ENCODE measurements at places on chromosomes 11 and 22.

- peak; percentile 88 for DNase-seq
Observed at GRCh38 chr22:37681556-37682049, 4.5 kb upstream of the NOL12 start.

- DNase-seq: no peak
Observed at GRCh38 chr11:7582338-7582985, 68.7 kb downstream of the PPFIBP2 start.

- no peak for DNase-seq
Observed at GRCh38 chr11:11384829-11385228, 31.8 kb upstream of the CSNK2A3 start.

DNA sequence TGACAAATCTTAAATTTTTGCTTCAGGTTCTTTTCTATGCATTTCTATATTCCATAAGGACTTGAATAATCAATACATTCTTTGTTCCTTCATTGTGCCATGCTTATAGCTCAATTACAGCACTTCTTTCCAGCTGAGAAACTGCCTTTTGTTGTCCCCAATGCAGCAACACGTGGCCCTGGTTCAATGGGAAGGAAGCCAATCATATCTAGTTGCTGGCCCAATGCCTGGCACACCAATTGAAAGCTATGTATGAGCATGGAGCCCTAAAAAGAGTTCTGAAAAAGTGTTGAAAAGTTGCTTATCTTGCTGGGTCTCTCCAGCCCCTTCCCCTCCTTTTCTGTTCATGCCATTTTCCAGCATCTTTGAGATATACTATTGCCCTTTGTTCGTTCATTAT is 448.0 kb upstream of the FAT3 start:
- no peak for DNase-seq

DNA sequence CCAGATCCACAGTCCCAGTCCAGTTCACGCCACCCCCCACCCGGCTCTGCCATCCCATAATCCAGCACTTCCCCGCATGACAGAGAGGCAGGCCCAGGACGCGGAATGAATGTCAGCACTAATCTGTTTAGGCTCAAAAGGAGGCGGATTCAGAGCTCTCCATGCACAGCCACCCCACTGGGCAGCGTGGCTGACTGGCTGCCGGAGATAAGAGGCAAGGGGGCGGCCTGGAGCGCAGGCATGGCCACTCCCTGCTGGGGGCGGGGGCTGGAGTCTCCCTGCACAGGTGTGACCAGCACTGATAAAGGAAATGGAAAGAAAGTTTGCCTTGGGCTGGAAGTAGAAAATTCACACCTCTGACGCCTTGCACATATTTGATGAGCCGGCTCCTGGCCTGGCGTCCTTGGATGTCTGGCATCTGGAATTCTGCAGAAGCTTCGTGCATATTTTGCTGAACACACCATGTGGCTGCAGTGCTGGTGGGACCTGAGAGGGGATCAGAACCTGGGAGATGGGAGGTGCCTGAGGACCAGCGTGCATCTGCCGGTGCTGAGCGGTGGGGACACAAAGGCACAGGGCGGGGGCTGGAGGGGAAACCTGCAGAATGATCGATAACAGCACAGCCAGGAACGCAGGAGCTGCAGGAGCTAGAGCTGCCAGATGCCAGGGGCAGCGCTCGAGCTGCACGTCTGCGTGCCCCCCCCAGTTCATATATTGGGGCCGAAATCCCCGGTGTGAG is 344.4 kb downstream of the CTTN start:
- DNase-seq: no peak

DNA sequence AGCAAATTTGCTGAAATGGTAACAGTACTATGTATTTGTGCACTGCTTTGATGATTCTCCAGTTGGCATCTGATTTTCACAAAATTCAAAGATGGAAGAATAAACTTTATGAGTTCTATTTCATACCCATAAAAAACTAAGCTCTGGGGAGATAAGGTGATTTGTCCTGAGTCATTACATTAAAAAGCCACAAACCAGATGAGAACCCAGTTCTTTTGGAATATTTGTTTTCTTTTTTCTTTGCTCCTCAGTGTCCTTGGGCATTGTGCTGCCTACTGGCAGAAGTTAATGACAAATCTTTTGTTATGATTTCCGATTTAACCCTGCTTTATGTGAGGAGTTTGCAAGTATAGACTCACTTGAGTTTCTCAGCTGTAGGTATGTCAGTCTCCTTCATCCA is 45.4 kb upstream of the AMOTL1 start:
- DNase-seq: no peak

- DNase-seq: no peak
Observed at GRCh38 chr11:82676483-82677094, 57.1 kb downstream of the FAM181B start.

DNA sequence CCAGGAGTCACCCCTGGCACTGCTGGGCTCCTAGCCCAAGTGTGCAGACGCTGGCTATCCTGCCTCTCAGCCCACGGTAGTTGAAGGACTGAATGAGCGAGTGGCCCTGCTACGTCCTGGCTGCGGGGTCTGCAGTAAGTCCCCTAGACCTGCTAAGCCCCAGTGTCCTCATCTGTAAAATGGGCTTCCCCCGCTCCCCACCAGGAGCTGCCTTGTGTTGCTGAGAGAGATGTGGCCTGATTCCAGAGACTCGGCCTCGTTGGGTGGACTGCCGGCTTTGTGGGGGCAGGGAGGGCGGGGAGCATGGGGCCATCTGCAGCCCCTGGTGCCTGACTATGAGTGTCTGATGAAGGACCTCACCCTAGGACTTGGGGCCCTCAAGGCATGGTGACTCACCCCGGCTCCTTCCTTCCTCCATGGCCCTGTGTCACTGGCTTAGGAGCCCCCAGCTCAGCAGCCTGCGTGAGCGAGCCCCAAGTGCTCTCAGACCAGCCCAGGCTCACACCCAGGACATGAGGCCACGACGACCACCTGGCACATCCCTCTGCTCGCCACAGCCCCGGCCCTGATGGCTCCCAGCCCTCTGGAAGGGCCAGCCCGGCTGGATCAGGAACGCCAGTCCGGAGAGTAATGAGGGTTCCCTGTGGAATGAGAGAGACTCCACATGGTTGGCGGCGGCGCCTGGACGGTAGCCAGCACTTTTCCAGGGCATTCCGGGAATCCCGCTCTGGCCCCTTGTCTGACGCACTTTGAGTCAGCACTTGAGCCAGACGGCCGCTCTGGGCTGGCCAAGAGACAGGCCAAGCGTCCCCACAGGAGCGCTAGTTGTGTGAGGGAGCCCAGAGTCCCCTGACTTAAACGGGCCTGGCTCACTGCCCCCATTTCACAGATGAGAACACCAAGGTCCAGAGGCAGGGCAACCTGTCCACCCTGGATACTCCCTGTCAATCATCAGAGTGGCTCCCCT is 50.5 kb upstream of the SHISAL1 start:
- no peak for DNase-seq

GRCh38 chr11:32121012-32121411 is 30.1 kb downstream of the RCN1 start:
- peak; percentile 37 for DNase-seq

GRCh38 chr11:117597071-117597470 is 199.9 kb downstream of the DSCAML1 start:
- DNase-seq: peak; percentile 70

Measured in GM12865 (cell line).